Colonic mucosa (tissue), 4 donors: ENCODE measurements at places on chromosomes 2 and 18.

DNA sequence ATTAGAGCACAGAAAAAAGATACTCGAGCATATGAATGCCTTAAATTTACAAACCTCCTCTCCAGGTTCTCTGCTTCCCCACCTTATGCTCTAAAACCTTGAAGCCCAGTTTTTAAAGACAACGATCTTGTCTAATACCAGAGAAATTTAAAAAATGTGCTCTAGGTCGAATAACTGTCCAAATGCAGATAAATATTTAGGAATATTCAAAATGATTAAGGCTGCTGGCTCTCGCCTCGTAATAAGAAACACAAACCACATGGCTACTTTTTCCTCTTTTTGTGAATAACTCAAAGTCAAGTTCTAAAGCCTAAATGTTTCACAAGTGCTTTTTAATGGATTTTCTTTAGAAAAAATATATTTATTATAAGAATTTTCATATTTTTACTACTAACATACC is 101.3 kb downstream of the SATB2 start:
- H3K27me3 ChIP-seq: no peaks in the 10 kb centered on the region
- no peak for DNase-seq
- no peak overlapping the region for H3K4me3 ChIP-seq
- no peaks in the 10 kb centered on the region for H3K4me1 ChIP-seq

- no peak within 1 kb of the TSS for H3K27ac ChIP-seq
- H3K27me3 ChIP-seq: peaks cover 6% of the 10 kb centered on the region
- H3K4me3 ChIP-seq: no peak within 1 kb of the TSS
- DNase-seq: no peak
- H3K4me1 ChIP-seq: no peaks in the 10 kb centered on the region
- no peaks in the 10 kb centered on the region for H3K36me3 ChIP-seq
Observed at GRCh38 chr2:94871226-94872087, at the start of gene TEKT4. TEKT4 (plus strand) TSS chr2:94871430; CDS start chr2:94871580, 150 bp downstream.

- H3K4me1 ChIP-seq: no peaks in the 10 kb centered on the region
- no peaks in the 10 kb centered on the region for H3K36me3 ChIP-seq
- no peak for DNase-seq
- no peak overlapping the region for H3K4me3 ChIP-seq
Observed at GRCh38 chr2:135974036-135974435, 11.4 kb downstream of the DARS1 start.

GRCh38 chr18:49030138-49030537 is 79.4 kb upstream of the SMAD7 start:
- no peaks in the 10 kb centered on the region for H3K27me3 ChIP-seq
- H3K27ac ChIP-seq: no peak overlapping the region
- no peaks in the 10 kb centered on the region for H3K36me3 ChIP-seq
- no peaks in the 10 kb centered on the region for H3K4me1 ChIP-seq
- peak; percentile 5 for DNase-seq

- no peaks in the 10 kb centered on the region for H3K27me3 ChIP-seq
- H3K27ac ChIP-seq: no peak overlapping the region
- H3K4me3 ChIP-seq: no peak overlapping the region
- no peaks in the 10 kb centered on the region for H3K36me3 ChIP-seq
- H3K4me1 ChIP-seq: no peaks in the 10 kb centered on the region
Observed at GRCh38 chr2:108171657-108172056, 68.1 kb upstream of the SULT1C3 start.

DNA sequence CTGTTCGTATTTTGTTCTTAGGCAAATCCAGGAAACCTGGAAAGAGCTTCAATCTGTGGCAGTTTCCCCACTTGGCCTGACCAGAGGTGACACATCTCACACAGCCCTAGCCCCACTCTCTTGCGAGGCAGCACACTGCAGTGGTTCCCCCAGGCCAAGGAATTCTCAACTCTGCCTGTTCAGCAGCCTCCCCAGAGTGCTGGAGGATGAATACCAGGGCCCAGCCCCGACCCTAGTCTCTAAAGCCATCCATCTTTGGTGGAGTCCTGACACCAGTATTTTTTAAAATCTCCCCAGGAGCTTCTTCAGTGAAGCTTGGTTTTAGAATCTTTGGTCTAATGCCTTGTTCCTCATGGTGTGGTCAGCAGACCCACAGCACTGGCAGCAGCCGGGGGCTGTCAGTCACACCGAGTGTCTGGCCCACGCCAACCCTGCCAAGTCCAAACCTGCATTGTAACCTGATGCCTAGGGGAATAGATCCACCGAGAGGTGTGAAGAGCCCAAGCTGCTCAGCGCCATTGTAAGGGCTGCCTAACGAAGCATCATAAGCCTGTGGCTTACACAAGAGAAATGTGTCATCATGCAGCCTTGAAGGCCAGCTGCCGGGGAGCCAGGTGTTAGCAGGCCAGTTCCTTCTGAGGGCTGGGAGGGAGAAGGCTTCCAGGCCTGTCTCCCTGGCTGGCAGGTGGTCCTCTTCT is 428.7 kb upstream of the ID2 start:
- H3K27me3 ChIP-seq: no peaks in the 10 kb centered on the region
- H3K27ac ChIP-seq: no peak overlapping the region
